ENCODE measurements at places on chromosomes 7 and 10. TPM values are rescaled to one million over a fixed set of nuclear protein-coding genes. Genes with fewer than 3 reads are reported as not detected.

The CYTH3 gene
- 22.3 TPM for total RNA-seq

The DENND2A gene
- total RNA-seq: 0.25 TPM

The SOSTDC1 gene
- total RNA-seq: not detected

The TMEM120A gene
- total RNA-seq: 33.0 TPM

The PON1 gene
- 0.34 TPM for total RNA-seq

The NOC3L gene
- total RNA-seq: 31.8 TPM

The UNC5B gene
- 0.53 TPM for total RNA-seq

The MYL10 gene
- not detected for total RNA-seq

The RSPH10B2 gene
- total RNA-seq: not detected

The TUBAL3 gene
- total RNA-seq: 0.49 TPM

The CDC14C gene
- total RNA-seq: not detected

The IGFBP1 gene
- 30.8 TPM for total RNA-seq

All from A549 treated with CpdA at 1 μM for 4 hours (cell line).